ENCODE measurements at places on chromosomes 1 and 21.

GRCh38 chr1:193185901-193186731 lies at the start of gene B3GALT2:
Gene B3GALT2, minus strand, starts transcription at chr1:193186613. Its CDS starts 5,051 bp downstream, at chr1:193181562.
- DNase-seq, result no peak

GRCh38 chr1:47434051-47434842 lies 3.6 kb upstream of the FOXD2 start:
- no peak for DNase-seq

GRCh38 chr1:205192287-205192686 lies 19.2 kb downstream of the DSTYK start:
- no peak for DNase-seq

DNA sequence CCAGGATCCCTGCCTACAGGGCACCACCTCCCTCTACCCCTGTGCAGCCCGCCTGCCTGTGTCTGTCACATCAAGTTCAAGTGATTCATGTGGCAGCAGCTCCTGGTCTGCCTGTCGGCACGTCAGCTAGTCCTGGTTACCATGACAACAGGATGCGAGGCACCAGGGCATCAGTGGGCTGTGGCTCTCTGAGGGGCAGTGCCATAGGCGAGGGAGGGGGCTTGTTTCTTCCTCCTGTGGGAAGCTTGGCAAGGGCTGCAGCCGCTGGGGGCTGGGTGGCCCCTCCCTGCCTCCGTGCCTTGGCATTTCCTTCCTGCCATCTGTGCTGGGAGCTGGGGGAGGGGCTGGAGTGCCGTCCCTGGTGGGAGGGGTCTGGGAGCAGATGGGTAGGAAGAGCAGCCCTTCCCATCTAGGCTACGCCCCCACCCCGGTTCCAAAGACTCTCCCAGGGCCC lies 43.1 kb downstream of the FOXO6 start:
- no peak for DNase-seq

All from GM13976 (cell line).